ENCODE measurements at places on chromosomes 7 and 10.

DNA sequence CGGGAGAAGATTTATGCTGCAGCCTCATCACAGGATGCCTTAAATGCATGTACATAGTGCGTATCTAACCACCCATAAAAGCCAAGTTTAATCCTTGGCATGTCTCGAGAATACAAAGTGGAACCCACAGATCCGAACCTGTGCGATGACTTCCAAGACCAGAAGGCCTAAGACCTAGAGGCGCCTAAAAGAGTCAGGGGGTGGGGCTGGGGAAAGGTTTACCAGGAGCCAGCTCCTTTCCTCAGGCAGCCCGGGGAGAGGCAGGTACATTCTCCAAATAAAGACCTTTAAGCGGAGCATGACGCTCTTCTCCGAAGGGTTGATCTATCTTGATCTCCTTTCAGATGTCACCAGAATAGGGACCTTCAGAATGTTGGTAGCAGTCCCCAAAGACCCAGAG is 9.7 kb downstream of the SP8 start:
- DNase-seq = no peak

GRCh38 chr7:101882005-101882421 is 64.6 kb downstream of the CUX1 start:
- DNase-seq = no peak

GRCh38 chr7:53756946-53757345 is 721.5 kb downstream of the POM121L12 start:
- DNase-seq = no peak

DNA sequence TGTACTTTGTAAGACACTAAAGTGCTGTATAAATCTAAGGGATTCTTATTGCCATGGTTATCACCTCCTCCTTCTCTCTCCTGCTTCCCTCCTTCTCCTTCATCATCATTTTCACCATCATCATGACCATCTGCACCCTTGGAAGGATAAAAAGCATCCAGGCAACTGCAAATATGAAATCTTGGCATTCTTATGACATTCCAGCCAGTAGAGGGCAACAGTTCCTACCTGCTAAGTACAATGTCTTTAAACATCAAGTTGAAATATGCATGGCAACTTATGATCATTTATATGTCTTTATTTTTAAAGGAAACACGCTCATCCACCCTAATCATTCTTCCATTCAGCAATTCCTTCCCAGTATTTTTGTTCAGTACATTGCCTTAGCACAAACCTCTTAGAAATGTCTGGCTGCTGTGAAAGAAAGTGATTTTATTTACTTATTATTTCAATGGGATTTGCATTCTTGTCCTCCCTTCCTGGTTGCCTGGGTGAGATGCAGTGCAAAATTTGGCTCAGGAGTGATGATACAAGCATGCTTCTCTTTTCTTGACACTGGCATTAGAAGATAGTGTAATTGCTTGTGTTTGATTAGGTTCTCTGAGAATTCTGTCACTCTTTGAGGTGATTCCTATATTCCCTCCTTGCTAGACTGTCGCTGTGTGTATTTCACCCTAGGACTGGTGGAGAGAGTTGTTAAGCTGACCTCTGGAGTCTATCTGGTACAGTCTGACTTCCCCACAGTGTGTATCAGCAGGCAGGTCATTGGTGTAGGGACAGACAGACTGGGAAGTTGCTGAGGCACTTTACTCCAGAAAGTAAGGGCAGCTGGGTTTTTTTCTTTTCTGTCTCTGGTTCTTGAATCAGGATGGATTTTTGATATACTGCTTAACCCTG is 188.5 kb upstream of the BMPER start:
- DNase-seq = peak; percentile 29

- no peak for DNase-seq
These were observed 101.3 kb upstream of the CACUL1 start for GRCh38 chr10:118856106-118856505.

DNA sequence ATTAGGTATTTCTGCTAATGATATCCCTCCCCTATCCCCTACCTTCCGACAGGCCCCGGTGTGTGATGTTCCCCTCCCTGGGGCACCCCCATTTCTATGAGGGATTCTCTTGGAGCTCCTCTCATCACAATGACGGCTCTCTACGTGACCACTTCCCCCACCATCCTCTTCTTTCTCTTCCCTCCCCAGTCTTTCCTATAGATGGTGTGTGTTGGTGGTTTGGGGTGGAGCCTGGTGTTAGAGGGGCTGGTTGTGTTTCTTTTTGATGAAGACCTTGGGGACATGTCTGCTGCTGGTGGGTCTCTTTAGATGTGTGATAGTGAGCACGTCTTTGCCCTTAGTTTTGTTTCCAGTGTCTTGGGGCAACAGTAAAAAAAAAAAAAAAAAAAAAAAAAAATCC is 28.6 kb downstream of the RPS24 start:
- DNase-seq = peak; percentile 52

- no peak for DNase-seq
These were observed 31.6 kb downstream of the HECW1 start for GRCh38 chr7:43143918-43144589.

- peak; percentile 3 for DNase-seq
These were observed 3.9 kb downstream of the MDH2 start for GRCh38 chr7:76051840-76052239.

DNA sequence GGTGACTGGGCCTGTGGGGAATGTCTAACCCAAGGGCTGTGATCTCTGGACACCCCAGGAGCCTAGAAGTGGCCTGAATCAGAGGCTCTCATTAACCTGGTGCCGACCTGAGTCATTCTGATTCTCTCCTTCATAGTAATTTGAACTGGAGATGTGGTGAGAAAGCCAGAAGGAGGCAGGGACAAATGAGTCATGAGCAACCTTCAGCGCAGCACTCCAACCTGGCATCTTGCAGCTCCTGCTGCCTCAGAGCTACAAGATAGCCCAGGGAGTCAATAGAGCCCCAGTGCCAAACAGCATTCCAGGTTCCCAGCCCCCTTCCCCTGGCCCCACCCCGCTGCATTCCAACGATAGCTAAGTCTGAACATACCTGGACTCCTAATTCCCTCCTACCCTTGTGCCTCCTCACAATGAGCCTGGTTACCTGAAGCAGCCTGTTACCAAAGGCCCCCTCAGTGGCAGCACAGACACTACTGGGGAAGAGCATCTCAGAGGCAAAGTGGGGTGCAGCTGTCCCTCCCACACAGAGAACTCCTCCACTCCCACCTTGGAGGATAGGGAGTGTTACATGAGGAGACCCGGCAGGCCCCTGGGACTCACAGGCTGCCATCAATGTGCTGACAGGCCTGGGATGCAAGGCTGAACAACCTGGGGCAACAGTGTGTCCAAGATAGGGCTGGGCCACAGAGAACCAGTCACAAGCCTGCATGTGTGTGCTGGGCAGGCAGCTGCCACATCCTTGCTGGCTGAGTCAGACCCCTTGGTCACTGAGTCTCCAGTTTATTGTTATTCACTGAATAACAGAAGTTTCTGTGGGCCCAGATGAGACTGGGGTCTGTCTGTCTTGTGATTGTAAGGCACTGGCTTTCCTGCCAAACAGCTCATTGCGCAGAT is 76.8 kb upstream of the LEP start:
- DNase-seq = no peak

- DNase-seq = no peak
These were observed 134.3 kb upstream of the MDFIC start for GRCh38 chr7:114787556-114787955.

DNA sequence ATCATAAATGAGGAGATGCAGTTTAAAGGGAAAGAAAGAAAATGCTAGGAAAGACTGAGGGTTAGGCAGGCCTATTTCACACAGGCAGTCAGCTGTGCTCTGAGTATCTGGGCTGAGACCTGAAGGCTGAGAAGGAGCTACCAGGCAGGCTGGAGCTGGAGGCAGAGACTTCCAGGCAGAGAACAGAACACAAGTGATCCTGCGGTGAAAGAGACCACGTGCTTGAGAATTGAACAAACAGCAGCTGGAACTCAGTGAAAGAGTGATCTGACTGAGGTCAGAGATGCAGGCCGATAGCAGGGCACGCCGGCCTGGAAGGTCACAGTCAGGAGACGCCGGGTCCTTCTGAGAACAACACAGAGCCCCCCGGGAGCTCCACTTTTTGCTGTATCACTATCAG is 147.8 kb downstream of the ADAM12 start:
- DNase-seq = no peak

DNA sequence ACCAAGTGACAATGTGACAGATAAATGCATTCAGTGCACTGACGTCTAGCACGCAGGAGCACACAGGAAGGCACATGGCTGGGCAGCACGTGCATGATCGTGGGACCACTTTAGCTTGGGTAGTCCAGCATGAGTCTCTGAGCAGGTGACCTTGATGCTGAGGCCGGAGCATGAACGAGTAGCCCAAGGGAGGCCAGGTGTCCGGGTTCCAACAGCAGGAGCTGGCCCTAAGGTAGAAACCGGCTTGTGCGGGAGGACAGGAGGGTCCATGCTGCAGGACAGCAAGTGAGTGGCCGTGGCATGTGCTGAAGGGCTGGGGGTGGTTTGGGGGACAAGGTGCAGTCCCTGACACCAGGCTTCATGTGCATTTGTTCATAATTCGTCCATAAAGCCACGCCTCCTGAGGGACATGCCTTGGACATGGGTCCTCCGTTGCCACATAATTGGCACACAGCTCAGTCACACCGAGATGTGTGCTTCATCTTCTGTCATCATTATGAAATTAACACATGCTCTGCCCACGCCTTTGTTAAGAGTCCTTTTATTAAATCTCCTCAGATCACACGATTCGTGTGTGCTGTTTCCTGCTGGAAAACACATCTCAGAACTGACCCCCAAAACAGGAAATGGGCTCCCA is 3.1 kb upstream of the STK32C start:
- no peak for DNase-seq

- DNase-seq = no peak
These were observed 20.6 kb upstream of the CABCOCO1 start for GRCh38 chr10:61642150-61642571.

- DNase-seq = no peak
These were observed 120.9 kb upstream of the KAT6B start for GRCh38 chr10:74705358-74705980.

- peak; percentile 43 for DNase-seq
These were observed 27.8 kb downstream of the DENND10 start for GRCh38 chr10:119131512-119132240.

DNA sequence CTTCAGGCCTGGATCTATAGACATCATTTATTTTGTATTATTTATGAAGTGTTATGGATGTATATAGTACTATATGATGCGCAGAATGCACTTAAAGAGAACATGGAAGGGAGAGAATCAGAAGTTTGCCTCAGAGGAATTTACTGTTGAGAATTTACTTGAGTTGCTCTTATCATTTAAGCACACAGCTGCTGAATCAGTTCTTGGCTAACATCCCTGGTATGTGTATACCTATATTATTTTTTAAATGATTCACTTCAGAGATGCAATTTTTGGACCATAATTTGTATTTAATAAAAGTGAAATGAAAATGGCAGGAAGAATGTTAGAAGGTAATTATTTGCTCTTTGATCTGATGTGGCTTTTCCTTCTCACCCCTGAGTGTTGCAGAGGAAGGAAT is 191.6 kb downstream of the BICC1 start:
- DNase-seq = no peak

DNA sequence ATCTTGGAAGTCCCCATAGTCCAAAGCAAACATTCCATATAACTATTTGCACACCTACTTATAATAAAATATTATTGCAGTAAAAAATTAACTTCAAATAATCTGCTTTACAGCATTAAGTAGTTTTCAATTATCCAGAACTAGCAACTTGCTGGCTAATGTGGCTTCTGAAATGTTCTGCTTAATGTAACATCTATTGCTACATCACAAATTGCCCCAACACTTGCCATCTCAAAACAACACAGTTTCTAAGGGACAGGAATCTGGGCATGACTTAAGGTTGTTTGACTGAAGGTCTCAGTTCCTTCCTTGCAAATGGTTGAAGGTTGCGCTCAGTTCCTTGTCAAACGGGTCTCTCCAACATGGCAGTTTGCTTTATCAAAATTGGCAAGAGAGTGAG is 378.5 kb upstream of the SEMA3C start:
- DNase-seq = no peak

- DNase-seq = no peak
These were observed 62.6 kb downstream of the CUL2 start for GRCh38 chr10:35027567-35027966.

GRCh38 chr7:152556013-152556755 is 119.8 kb downstream of the XRCC2 start:
- no peak for DNase-seq

GRCh38 chr7:15891151-15891881 is 204.8 kb upstream of the MEOX2 start:
- no peak for DNase-seq

GRCh38 chr7:11776039-11776438 is 56.0 kb downstream of the THSD7A start:
- no peak for DNase-seq

GRCh38 chr7:37371755-37372154 is 76.9 kb downstream of the ELMO1 start:
- DNase-seq = no peak

- DNase-seq = no peak
These were observed 15.0 kb upstream of the SLC18A3 start for GRCh38 chr10:49595003-49595712.

- DNase-seq = peak; percentile 81
These were observed 28.6 kb downstream of the OGDH start for GRCh38 chr7:44634839-44635591.

DNA sequence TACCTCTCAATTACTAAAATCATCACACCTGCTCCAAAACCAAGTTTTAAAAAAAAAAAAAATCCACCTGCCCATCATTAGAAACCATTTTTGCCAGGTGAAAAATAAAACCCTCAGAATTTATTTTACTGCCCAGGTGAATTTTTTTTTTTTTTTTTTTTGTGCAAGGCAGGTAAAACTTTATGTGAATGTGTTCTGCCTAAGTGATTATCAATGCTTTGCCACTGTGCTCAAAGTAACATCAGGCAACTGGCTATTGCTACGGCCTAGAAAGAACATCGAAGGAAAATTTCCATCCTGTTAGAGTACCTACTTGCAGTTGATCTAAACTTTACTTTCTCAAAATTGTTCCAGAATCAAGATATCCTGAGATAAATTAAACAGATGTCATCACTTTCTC is 512.1 kb downstream of the PARD3 start:
- DNase-seq = no peak

DNA sequence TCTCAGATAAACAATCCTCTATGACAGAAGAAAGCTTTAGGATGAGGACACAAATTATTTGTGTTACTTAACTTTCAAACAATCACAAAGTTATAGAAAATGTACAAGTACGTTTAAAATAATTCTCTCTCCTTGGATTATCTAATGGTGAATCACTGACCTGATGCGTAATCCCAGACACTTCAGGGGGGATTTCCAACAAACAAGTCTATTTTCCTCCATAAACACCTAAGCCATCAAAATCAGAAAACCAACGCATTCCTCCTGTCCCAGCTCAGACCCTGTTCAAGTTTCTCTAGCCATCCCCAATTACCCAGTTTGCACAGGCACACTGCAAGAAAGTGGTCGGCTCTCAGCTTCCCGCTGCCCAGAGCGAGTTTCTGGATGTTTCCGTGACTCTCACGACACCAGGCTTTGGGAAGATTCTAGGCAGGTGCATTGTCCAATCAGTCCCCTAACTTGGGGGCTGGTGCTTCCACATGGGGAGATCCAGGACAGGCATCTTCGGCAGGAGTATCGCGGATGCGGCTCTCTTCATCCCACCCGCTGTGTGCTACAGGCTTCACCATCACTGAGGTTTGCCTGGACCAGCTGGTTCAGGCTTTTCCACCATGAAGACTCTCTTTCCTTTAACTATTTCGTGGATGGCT is 200.0 kb downstream of the ZMYND11 start:
- DNase-seq = no peak
